Glutamatergic neuron (in vitro differentiated cells): ENCODE measurements at places on chromosomes 5 and 9. TPM values are rescaled to one million over a fixed set of nuclear protein-coding genes. Genes with fewer than 3 reads are reported as not detected.

Gene PCDHB2
- total RNA-seq: 103 TPM

- no peak overlapping the region for H3K27ac ChIP-seq
- no peak for DNase-seq
- no peaks in the 10 kb centered on the region for H3K27me3 ChIP-seq
- no peaks in the 10 kb centered on the region for H3K4me1 ChIP-seq
- H3K4me3 ChIP-seq: no peak overlapping the region
Observed at GRCh38 chr9:16243798-16244197, 626.7 kb downstream of the BNC2 start.

DNA sequence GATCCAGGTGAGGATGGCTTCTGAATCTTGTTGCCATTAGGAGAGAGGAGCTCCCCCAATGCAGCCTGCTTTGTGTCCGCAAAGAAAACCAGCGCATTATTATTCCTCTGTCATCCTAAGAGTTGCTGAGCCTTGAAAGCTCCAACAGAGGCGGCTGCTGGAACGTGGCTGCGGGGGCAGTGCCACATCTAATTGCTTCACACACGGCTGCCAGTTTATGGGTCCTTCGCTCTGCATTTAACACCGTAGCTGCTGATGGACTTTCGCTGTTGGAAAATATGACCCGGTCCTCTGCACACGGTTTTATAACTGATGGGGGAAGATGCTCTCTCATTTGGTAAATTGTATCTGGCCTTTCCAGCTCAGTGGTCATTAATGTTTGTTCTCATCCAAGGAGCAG lies 38.0 kb downstream of the ZNF622 start:
- peaks cover 2% of the 10 kb centered on the region for H3K27me3 ChIP-seq
- H3K27ac ChIP-seq: no peak overlapping the region
- no peak for DNase-seq

DNA sequence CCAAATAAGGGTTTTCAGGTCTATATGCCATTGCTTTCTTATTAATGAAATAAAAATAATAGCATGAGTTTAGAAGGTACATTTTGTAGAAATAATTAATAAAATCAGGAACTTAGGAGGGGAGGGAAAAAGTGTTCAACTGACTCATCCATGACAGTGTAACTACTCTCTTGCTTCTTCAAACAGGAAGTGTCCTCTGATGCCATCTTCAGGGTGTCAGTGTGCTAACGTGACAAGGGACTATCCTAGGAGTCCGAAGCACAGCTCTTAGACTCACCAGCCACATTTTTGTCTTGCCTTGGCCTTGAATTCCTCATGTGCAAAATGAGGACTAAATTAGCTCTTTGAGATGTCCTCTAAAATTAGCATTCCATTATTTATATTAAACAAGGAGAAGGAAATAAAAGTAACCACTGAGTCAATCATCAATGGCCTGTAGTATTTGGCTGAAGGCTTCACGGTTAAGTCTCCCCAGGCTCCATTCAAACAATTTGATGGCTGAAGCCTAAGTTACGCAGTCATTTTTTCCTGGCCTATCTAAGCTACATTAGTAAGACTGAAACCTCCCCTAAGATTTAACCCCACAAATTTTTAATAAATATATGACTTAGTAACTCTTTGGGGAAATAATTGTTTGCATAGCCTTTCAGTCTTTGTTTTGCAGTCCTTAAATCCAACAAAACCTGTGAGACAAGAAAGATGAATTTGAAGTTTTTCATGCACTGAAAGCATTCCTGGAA lies 151.1 kb downstream of the ARL15 start:
- H3K27ac ChIP-seq: no peak overlapping the region
- DNase-seq: no peak
- peaks cover 6% of the 10 kb centered on the region for H3K27me3 ChIP-seq

DNA sequence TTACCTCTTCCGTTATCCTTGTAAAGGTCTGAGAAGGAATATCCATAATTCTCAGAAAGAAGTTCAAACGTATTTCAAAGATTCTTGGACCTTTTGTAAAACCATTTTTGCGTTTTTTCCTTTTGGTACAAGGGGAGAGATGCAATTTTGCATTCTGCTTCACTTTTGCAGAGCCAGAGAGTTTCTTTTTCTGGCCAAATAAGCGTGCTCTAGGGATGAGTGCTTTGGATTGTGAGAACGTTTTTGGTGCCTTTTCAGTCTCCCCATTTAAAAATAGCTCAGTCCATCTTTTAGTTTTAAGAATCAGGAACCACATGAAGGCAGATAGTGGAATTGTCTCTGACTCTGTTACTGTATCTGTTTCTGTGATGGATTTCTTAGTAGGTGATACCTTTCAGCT lies 1.5 kb downstream of the ARHGAP26 start:
- H3K4me1 ChIP-seq: no peaks in the 10 kb centered on the region
- H3K4me3 ChIP-seq: peak overlapping the region; percentile 94
- H3K27ac ChIP-seq: peak overlapping the region; percentile 28
- H3K27me3 ChIP-seq: peaks cover 7% of the 10 kb centered on the region
- DNase-seq: no peak

DNA sequence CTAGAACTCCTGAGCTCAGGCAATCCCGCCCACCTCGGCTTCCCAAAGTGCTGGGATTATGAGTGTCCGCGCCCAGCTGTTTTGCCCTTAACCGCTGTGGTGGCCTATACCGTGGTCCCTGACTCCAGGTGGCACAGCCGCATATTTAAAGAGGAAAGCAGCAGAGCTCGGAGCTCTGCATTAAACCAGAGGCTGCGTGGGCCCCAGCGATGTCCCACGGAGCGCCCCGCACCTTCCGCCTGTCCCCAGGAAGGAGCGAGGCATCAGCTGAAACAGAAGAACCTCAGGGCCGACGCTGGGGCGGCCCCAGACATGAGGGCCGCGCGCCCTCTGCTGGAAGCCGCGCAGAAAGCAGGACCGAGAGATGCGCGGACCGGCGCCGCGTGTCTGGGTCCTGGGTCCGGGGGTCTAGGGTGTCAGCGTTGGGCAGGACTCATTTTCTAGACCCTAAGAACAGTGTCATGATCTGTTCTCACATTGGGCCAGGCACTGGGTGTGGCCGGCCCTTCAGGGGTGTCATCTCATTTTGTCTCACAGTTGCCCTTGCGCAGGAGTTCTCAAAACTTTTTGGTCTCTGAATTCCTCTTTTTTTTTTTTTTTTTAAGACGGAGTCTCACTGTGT lies 37.7 kb downstream of the LAMC3 start:
- no peaks in the 10 kb centered on the region for H3K36me3 ChIP-seq
- peak; percentile 85 for DNase-seq
- no peaks in the 10 kb centered on the region for H3K4me1 ChIP-seq
- no peak overlapping the region for H3K27ac ChIP-seq

Gene ACOT12
- not detected for total RNA-seq

Gene LRRC19
- not detected for total RNA-seq

- no peaks in the 10 kb centered on the region for H3K36me3 ChIP-seq
- H3K27ac ChIP-seq: no peak overlapping the region
- H3K4me1 ChIP-seq: no peaks in the 10 kb centered on the region
- H3K4me3 ChIP-seq: no peak overlapping the region
Observed at GRCh38 chr5:56667692-56668091, 147.7 kb upstream of the MAP3K1 start.

Gene GARNL3
- total RNA-seq: 14.7 TPM

DNA sequence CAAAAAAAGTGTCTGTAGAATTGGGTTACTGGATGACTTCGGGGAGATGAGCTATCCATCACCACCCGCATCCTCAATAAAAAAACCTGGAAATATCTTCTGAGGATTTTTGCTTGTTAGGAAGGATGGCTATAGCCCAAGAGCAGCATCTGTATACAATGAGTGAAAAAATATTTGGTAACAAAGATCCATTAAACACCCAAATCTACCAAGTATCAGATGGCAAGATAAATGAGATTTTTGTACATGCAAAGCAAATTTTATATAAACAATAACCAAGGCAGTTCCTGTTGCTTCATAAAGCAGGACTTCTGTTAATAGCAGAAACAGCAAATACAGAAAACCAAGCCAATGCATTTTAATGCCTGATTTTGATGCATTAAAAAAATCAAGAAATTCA lies 166.6 kb downstream of the SLC28A3 start:
- peaks cover 18% of the 10 kb centered on the region for H3K27me3 ChIP-seq
- peaks cover 32% of the 10 kb centered on the region for H3K4me1 ChIP-seq
- H3K27ac ChIP-seq: no peak overlapping the region

DNA sequence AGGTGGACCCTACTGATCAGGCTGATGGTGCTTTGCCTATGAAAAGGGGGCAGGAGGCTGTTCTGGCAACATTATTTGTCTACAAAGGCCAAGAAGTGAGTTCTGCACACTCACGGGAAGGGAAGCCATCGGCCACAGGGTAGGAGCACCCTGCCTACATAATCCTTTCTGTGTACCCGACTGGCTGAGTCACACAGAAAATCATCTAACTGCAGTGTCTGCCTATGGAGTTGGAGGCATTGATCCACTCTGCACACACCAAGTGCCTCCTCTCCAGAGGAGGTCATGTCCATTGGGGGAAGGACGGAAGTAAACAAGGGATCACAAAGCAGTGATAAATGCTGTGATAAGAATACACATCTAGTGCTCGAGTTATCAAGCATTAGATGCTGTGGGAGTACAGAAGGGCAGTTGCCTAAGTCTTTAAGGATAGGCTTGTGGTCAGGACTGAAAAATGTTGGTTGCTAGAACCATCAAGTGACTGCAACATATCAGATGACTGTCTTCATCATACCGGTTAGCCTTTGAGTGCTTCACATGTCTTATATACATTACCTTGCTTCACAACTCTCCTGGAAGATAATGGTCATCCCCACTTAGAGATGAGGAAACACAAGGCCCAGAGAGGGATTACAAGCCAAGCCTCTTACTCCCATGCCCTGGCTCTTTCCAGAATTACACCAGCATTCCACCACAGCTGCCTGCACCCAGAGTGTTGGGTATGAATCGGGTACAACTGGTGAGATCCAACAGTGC lies 1.3 kb upstream of the SLC2A8 start:
- H3K4me1 ChIP-seq: peaks cover 2% of the 10 kb centered on the region
- H3K27ac ChIP-seq: no peak overlapping the region
- no peaks in the 10 kb centered on the region for H3K36me3 ChIP-seq
- H3K27me3 ChIP-seq: peaks cover 6% of the 10 kb centered on the region
- H3K4me3 ChIP-seq: peak overlapping the region; percentile 88

Gene SLC36A1
- total RNA-seq: 117 TPM

DNA sequence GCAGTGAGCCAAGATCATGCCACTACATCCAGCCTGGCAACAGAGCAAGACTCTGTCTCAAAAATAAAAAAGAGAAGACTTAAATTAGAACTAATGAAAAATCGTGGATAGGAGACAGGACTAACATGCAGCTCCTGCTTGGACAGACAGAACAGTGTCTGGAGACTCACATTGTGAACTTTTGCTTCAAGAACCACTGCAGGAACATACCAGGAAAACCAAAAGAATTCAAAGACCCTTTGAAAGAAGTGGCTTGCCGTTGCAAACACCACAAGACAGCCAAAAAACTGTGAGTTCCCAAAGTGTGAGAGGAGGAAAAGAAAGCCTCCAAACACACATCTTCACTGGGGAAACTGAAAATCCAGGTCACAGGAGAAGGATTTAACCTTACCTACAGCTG lies 48.8 kb upstream of the SNAPC3 start:
- peaks cover 8% of the 10 kb centered on the region for H3K36me3 ChIP-seq
- H3K4me3 ChIP-seq: no peak overlapping the region
- H3K27ac ChIP-seq: no peak overlapping the region
- H3K4me1 ChIP-seq: no peaks in the 10 kb centered on the region
- no peaks in the 10 kb centered on the region for H3K27me3 ChIP-seq

Gene BTNL9
- 37.9 TPM for total RNA-seq

GRCh38 chr5:131196331-131196730 lies 25.6 kb downstream of the LYRM7 start:
- H3K4me1 ChIP-seq: no peaks in the 10 kb centered on the region
- no peaks in the 10 kb centered on the region for H3K27me3 ChIP-seq
- no peak for DNase-seq
- no peaks in the 10 kb centered on the region for H3K36me3 ChIP-seq
- no peak overlapping the region for H3K27ac ChIP-seq

Gene PHYHD1
- 4.4 TPM for total RNA-seq

Gene CDKN2A
- total RNA-seq: not detected

Gene RRAGA
- 71.8 TPM for total RNA-seq

DNA sequence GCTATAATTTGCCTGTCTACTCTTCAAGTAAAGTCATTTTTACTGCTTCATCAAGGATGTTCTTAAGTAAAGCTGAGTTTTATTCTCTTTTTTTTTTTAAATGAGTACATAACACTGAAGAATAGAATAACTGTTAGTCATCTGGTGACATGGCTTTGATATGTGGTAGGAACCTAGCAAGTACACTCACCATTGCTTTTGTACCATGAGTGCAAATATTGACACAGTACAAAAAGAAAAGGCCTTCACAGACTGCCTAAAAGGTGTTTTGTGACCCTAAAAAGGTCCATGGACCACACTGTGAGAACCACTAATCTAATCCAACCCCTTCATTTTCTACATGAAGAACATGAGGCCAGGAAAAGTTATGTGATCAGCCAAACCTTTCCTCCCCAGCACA lies 55.0 kb downstream of the ECPAS start:
- H3K4me3 ChIP-seq: no peak overlapping the region
- no peak overlapping the region for H3K27ac ChIP-seq
- no peak for DNase-seq
- no peaks in the 10 kb centered on the region for H3K4me1 ChIP-seq
- no peaks in the 10 kb centered on the region for H3K27me3 ChIP-seq
- H3K36me3 ChIP-seq: no peaks in the 10 kb centered on the region

- no peak for DNase-seq
- H3K27me3 ChIP-seq: peaks cover 1% of the 10 kb centered on the region
- no peaks in the 10 kb centered on the region for H3K4me1 ChIP-seq
- no peak overlapping the region for H3K4me3 ChIP-seq
Observed at GRCh38 chr9:19809422-19810269, 20.8 kb upstream of the SLC24A2 start.

GRCh38 chr9:69223605-69224004 lies 49.5 kb downstream of the TJP2 start:
- no peak overlapping the region for H3K4me3 ChIP-seq
- no peaks in the 10 kb centered on the region for H3K27me3 ChIP-seq
- H3K4me1 ChIP-seq: no peaks in the 10 kb centered on the region
- no peaks in the 10 kb centered on the region for H3K36me3 ChIP-seq

DNA sequence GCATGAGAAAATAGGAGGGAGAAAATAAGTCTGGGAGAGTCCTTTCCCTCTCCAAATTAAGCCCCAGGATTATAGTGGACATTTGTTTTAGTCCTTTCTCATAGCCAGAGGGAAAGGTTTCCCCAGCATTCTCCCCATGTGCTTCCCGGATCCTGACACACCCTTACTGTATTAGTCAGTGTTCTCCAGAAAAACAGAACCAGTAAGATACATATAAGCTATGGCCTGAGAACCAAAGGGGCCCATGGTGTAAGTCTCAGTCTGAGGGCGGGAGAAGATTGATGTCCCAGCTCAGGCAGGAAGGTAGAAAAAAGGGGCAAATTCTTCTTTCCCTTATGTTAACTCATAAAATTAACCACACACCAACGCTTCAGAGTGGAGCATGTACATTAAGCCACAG lies 25.6 kb upstream of the SPATA31D4 start:
- no peak overlapping the region for H3K27ac ChIP-seq
- no peaks in the 10 kb centered on the region for H3K27me3 ChIP-seq
- no peaks in the 10 kb centered on the region for H3K36me3 ChIP-seq
- DNase-seq: no peak
